ENCODE measurements at places on chromosomes 12 and 14.
A peak's percentile ranks its signal among the peaks of the same experiment; 100 is the strongest.

- no peak for DNase-seq
These were observed 363.8 kb downstream of the NAV3 start for GRCh38 chr12:78194448-78194847.

DNA sequence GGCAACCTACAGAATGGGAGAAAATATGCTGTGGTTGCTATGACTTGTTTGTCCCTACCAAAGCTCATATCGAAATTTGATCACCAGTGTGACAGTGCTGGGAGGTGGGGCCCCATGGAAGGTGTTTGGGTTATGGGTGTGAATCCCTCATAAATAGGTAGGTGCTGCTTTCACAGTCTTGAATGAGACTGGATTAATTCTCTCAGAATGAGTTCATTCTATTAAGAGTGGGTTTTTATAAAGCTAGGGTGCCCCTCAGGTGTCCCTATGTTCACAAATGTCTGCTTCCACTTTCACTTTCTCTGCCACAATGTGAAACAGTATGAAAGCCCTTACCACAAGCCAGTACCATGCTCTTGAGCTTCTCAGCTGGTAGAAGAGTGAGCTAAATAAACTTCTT is 133.5 kb downstream of the CPNE8 start:
- no peak for DNase-seq

- DNase-seq: no peak
These were observed 112.5 kb downstream of the CCER1 start for GRCh38 chr12:90842477-90842876.

- DNase-seq: no peak
These were observed 153.0 kb downstream of the PHETA1 start for GRCh38 chr12:111215881-111216280.

- no peak for DNase-seq
These were observed 69.0 kb upstream of the OVCH1 start for GRCh38 chr12:29566441-29566840.

DNA sequence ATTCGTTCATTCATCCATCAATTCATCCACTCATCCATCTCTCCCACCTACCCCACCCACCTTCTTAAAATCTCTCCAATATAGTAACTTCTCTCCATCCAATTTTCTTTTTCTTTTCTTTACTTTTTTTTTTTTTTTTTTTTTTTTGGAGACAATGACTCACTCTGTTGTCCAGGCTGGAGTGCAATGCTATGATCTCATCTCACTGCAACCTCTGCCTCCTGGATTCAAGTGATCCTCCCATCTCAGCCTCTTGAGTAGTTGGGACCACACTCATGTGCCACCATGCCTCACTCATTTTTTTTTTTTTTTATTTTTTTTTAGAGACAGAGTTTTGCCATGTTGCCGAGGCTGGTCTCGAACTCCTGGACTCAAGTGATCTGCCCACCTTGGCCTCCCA is 118.4 kb downstream of the SUDS3 start:
- no peak for DNase-seq

GRCh38 chr14:52342849-52343596 is 28.9 kb downstream of the PTGER2 start:
- DNase-seq: no peak

GRCh38 chr12:80894179-80894578 is 43.6 kb downstream of the LIN7A start:
- no peak for DNase-seq

GRCh38 chr12:6699989-6700645 is 498 bp downstream of the PIANP start:
- DNase-seq: peak; percentile 72

DNA sequence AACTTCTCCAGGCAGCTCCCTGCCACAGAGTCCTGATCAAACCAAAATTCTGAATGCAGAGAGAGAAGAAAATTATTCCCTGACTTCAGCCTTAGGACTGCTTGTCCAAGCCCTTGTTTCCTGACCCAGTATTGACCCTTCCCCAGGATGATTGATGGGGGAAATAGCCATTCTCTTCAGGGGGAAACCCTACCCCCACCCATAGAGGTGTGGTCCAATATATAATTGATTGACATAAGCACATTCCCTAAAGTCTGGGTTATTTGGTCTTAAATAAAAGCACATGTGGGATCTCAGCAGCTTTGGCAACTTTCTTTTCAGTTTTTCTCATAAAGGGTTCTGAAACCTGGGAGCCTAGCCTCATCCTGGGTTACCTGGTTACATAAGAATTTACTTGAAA is 201.2 kb upstream of the DDHD1 start:
- no peak for DNase-seq

DNA sequence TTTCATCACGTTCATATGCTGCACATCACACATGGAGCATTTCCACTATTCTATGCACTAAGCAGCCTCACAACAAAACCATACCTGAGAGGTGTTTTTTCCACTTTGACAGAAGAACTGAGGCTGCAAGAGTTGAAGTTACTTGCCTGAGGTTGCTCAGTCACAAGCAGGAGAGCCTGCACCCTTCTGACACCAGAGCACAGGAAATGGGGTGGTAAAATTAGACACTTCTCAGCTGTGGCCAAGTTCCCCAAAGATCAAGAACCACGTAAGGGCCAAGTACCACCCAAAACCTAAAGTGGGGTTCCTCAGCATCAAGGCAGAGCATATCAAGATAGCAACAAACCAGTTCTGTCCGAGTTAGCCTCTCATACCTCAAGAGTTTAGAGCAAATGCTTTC is 185.8 kb downstream of the CAPZA3 start:
- DNase-seq: no peak

- peak; percentile 98 for DNase-seq
These were observed at the start of gene RNU6-8 for GRCh38 chr14:32202998-32203882. TSS of gene RNU6-8 (minus strand) at chr14:32203269.

- peak; percentile 25 for DNase-seq
These were observed 28.7 kb upstream of the CCND2 start for GRCh38 chr12:4244868-4245267.

DNA sequence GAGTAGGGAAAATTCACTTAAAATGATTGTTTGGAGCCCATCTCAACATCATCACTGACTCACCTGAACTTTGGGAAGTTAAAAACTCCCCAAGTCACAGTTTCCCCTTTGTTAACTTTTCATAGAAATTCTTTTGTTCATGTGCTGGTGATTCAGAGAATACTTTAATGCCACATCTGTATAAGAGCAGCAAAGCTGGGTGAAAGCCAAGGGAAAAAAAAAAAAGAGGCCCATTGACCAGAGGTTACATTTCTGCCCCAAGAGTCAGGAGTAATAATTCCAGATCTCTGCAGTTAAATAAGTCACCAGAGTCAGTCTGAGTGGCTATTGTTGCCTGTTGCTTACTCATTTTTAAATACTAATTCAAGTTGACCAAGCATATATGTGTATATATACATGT is 136.4 kb upstream of the LGR5 start:
- DNase-seq: no peak

DNA sequence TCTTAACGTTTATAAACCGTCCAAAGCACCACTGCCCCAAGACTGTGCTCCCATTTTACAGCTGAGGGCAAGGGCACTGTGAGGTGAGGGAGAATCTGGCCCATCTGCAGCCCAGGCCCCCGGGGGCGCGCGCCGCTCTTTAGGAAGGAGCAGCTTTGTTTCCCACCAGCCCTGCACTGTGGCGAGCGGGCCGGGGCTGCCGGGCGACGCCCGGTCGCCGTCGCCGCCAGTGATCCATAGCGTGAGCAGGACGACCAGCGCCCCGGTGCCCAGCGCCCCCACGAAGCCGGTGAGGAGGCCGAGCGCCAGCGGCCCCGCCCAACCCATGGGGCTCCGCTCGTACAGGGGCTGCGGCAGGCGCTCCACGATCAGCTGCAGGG is 34.6 kb downstream of the FIGNL2 start:
- peak; percentile 71 for DNase-seq

DNA sequence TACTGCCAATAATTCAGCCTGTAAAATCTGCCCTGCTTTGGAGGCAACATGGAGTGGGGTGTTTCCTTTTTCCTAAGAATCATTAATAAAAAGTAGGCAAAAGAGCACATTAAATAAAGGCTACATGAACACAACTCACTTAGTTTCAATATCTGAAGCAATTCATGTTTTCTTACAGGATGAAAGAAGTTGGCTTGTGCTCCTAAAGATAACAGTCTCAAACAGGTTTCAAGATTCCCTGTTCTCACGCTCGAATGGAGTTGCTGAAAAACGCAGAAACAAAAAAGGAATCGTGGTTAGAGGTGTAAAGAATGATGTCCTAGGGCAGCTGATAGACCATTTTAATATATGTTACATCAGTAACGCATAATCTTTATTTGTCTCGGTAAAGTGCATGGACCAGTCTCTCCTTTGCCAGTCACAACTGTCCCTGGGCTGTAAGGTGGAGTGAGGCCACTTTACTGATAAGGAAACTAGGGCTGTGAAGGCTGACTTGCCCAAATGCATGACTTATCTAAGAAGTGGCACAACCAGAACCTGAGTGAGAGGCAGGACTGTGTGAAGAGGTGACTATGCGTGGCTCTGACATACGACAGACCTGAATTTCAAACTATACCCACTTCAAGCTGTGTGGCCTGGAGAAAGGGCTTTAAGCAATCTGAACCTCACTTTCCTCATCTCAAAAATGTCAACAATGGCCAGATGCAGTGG is 12.6 kb downstream of the GIT2 start:
- DNase-seq: no peak

DNA sequence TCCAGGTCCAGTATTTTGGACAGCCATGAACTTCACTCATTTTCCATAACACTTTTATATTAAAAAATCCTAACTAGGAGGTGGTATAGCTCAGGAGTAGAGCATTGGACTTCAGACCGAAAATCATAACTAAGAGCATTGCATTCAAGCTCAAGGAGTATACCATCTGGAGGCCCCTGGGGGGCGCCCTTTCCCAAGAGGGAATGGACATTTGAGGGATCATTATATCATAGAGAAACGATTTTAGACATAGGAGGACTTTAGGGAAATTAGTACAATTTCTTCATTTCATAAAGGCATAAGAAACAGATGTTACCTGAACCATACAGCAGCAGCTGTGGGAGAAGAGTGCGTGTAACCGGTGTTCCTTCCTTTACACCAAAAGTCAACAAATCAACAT is 5.2 kb upstream of the ATG14 start:
- DNase-seq: no peak

GRCh38 chr12:89173678-89174077 is 178.6 kb downstream of the DUSP6 start:
- no peak for DNase-seq

GRCh38 chr12:15192720-15193119 is 28.5 kb downstream of the RERG start:
- no peak for DNase-seq

- DNase-seq: no peak
These were observed 44.2 kb downstream of the ATP2B1 start for GRCh38 chr12:89664441-89664840.

- no peak for DNase-seq
These were observed 29.6 kb downstream of the CCDC91 start for GRCh38 chr12:28219827-28220226.

DNA sequence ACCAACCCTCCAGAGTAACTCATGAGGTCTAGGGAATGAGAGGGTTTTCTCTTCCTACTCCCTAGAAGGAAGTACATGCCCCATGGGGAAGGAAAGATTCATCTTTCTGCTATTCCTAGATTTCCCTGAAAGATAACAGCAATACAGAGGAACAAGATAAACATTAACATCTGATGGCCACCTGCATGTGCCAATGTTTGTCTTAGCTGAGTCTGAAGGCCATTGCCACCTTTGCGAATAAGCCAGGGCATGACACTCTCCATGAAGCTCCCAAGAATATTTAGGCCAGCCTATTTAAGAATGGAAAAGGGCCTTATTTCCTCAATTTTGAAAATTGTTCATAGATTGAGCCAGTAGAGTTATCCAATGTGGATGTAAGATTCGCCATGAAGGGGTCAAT is 26.0 kb downstream of the IGF1 start:
- no peak for DNase-seq

GRCh38 chr12:101582937-101583336 is 11.8 kb upstream of the MYBPC1 start:
- no peak for DNase-seq

DNA sequence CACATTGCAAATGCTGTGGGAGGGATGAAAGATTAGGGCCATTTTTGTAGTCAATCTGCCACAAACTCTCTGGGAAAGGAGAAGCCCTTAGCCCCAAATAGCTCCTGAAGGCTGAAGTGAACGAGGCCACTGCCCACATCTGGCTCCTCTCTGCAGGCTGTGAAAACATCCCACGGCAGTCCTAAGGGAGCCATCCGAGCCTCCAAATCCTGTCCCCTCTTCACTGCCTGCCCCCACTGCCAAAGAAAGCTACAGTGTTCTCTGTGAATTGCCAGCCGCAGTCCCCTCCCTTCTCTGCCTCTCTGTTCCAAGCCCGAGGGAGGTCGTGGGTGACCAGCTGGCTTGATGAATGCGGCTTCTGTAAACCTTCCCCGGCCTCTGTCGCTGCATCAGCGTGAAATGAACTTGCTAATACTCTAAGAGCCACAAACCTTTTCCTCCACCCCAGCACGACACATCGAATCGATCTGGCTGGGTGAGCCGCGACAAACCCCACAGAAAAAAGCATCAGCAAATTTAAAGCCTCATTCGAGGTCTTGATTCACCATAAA is 180.7 kb upstream of the NRXN3 start:
- peak; percentile 71 for DNase-seq

DNA sequence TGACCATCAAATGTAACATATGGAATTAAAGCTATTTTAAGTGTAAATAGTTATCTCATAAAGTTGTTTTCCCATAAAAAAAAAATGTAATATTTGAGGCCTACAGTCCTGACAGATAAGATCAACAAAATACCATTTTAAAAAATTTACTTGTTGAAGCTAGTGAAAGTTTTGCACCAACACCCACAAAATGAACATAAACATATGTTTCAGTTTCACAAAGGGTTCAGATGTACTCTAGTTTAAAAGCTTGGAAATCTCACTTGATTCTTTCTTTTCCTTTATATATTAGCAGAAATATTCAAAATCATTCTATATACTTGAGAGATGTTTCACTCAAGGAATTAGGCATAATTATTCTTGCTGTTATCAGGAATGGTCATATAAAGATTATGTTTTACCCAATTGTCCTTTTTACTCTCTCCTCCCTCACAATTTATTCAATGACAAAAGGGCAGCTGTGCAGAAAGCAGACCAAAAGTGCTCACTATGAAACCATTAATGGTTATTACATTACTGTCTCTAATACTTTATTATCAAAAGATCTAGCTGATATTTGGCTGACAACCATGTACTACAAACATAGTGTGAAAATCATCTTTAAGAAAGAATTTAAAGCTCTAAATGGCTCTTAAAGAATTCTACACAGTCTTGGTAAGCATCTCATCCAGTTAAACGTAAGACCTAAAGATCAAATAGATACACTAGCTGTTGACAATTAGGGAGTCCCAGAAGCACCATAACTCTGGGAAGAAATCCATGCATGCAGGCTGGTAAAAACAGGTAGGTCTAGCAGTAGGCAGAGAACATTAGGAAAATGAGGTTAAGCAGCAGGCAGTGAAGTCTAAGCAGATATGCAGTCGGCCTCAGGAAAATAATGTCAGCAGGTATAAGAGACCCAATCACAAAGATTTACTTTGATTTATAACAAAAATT is 28.8 kb downstream of the KIF21A start:
- DNase-seq: no peak

- no peak for DNase-seq
These were observed at the start of gene SDR9C7 for GRCh38 chr12:56933826-56934625. TSS of gene SDR9C7 (minus strand) at chr12:56934408. CDS start at chr12:56934261, 147 bp downstream.

GRCh38 chr12:106566771-106567170 is 16.0 kb upstream of the RFX4 start:
- DNase-seq: no peak

All from retina (tissue), 1 donor.